ENCODE measurements at places on chromosomes 11 and 22.

- no peak for DNase-seq
These were observed 278.6 kb downstream of the ETS1 start for GRCh38 chr11:128308794-128309193.

GRCh38 chr22:46460857-46461256, 76.6 kb downstream of the CELSR1 start:
- no peak for DNase-seq

GRCh38 chr11:59253001-59253400, 40.3 kb upstream of the MPEG1 start:
- DNase-seq: no peak

- no peak for DNase-seq
These were observed 4.6 kb downstream of the TMPRSS5 start for GRCh38 chr11:113701491-113701890.

- DNase-seq: no peak
These were observed 7.7 kb downstream of the MUC2 start for GRCh38 chr11:1082346-1082727.

- no peak for DNase-seq
These were observed 46.6 kb downstream of the KDM2A start for GRCh38 chr11:67165623-67166022.

- DNase-seq: no peak
These were observed 97.9 kb upstream of the PITPNB start for GRCh38 chr22:28016781-28017557.

DNA sequence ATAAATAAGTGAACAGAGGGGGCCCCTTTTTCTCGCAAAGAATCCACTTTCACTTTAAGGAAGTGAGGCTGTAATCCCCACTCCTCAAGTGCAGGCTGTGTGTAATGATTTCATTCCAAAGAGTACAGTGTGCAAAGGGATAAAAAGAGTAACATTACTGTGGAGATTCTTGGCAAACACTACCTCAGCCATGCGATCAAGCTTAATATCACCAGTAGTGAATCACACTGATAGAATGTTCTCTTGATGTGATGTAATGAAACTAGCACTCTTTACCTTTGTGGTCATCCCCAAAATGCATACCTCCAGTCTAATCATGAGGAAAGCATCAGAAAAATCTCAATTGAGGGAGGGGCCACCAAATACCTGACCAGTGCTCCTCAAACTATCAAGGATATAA, 246.1 kb upstream of the CHORDC1 start:
- DNase-seq: no peak

DNA sequence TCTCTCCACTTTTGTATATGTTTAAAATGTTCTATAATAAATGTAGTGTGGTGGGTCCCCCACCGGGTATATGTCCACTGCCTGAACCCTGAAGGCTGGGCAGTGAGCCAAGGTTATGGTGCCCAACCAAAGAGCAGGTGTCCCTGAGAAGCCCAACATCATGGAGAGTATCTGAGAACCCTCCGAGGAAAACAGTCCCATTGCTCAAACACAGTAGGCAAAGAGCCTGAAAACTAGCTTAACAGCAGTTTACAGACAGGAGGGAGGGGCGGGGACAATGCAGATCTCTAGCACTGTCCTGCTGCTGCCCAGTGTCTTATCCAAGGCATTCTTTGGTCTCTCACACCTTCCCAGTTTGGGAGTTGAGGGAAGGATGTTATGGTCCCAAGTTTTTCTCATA, 91.0 kb downstream of the TMPRSS5 start:
- DNase-seq: no peak

DNA sequence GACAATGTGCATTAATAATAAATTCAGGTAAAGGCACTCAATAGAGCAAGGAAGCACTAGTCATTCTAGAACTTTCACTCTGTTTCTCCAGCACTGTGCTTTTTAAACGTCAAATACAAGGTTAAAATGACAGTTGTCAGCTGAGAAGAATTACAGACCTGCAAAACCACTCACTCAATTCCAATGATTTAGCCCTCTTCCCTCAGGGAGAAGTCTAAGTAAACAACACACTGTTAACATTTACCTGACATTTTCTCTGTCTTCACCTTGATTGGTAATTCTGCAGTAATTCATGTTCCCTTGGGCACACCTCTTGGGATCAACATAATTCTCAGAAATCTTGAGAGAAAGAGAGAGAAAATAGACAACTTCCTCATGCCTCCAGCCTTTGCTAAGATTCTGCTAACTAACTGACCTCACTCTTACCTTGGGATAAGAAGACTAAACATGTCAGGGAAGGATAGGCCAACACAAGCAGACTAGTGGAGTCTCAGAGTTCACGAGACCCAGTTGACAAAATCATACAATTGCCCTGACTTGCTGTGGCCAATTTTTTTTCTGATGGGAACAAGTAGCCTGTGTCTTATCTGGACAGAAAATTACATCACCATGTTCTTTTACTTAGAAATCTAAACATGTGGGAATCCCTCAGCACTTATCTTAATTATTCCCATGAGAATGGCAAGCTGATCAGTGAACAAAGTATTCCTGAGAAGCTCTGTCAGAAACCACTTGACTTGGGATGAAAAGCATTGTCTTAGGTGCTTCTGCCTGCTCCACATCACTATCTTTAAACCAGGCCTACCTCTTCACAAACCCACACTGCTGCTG, 516.8 kb upstream of the FAT3 start:
- no peak for DNase-seq

DNA sequence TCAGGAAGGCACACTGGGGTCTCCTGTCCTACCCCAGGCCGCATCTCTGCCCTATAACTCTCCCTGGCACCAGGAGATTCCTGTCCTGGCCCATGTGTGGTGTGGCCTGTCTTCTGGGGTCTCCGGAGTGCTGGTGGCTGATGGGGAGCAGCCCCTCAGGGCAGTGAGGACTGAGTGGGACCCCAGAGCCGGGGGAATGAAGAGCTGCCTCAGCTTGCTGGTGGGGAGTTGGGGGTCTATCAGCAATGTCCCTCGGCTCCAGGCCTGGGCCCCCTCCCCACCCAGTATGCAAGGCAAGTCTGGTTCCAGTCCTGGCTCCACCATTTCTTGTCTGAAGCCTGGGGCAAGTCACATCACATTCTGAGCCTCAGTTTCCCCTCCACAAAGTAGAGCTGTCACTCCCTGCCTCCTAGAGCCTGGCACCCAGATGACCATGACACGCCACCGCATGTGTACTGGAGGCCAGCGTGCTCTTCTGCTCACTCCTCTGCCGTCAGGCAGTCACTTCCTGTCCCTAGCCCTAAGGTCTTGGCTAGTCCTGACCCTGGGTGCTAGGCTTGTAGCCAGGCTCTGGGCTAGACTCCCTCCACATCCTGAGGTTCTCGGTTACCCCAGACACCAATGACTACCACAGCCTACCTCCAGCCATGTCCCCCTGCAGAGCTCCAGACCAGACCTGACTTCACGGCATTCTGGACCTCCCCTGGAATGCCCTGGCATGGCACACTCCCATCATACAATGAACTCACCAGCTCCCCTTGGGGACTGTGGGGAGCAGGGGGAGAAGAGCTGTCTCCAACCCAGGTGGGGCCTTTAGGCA, 12.8 kb downstream of the ARAP1 start:
- no peak for DNase-seq

GRCh38 chr11:111699579-111700156, 66.5 kb downstream of the PPP2R1B start:
- DNase-seq: no peak

- DNase-seq: no peak
These were observed 29.2 kb downstream of the IL10RA start for GRCh38 chr11:118015385-118015841.

DNA sequence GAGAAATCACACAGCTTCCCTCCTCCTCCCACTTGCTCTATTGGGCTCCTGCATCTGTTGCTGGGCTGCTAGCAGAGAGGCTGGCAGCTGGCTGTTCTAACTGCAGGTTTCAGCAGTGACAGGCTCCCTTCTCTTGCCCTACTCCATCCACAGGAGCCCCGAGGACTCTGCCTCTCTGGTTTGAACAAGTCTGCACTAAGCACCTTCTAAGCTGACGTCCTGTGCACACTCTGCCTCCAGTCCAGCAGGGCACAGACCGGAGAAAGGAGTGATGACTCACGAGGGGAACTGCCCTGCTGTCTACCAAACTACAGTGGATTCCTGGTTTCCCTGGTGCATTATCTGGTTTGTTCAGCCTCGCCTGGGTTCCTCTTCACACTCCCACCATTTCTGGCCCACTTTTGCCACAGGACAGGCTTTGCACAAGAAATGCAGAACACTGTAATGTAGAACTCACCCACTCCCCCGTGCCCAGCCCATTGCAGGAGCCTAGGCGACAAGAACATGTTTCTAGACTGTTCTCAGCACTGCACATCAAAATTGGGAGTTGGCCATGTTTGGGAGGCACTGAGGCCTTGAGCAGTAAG, 26.0 kb downstream of the IL10RA start:
- DNase-seq: no peak

GRCh38 chr11:115170133-115170815, 333.9 kb downstream of the CADM1 start:
- DNase-seq: no peak

DNA sequence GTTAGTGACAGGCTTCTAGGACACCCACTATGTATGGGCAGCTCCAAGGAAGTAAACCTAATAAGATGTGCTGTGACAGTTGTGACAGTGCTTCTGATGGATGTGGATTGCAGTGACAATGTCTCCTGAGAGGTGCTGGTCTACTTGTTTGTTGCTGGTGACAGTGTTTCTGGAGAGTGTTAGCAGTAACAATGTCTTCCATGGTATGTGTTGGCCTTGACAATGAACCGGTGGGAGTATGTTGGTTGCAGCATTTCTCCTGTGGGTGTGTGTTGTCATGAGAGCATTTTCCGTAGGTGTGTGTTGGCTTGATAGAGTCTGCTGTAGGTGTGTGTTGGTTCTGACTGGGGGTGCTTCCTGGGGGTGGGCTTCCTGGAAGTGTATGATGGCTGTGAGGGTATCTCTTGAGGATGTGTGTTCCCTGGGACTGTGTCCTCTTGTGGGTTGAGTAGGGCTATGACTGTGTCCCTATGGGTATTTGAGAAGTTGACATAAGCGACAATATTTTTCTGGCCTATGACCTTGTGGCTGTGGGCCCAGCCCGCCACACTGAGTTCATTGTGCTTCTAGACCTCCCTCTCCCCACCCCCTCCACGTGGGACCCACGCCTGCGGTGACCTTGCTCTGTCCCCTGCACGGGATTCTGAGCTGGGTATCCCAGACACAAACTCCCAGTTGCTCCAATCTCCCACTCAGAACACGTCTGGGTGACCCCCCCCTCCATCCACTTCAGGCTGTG, 1.2 kb downstream of the DCHS1 start:
- no peak for DNase-seq

DNA sequence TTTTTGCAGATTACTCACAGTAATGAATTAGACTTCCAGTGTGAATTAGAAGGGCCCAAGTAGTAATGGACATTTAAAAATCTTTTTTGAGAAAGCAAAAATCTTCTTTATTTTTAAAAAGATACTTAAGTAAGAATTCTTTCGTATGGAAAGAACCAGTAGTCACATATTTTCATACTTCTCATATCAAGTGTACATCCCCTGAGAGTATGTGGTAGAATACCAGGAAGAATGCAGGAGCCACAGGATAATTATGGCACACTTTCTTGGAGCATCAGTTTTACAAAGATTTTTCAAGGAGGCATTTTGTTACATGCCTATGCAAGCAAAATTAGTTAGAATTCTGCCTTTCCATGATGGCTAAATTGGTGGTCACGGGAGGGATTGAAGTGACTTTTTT, 28.1 kb downstream of the POLD3 start:
- DNase-seq: no peak

GRCh38 chr22:45877651-45878050, 99.3 kb downstream of the WNT7B start:
- no peak for DNase-seq

DNA sequence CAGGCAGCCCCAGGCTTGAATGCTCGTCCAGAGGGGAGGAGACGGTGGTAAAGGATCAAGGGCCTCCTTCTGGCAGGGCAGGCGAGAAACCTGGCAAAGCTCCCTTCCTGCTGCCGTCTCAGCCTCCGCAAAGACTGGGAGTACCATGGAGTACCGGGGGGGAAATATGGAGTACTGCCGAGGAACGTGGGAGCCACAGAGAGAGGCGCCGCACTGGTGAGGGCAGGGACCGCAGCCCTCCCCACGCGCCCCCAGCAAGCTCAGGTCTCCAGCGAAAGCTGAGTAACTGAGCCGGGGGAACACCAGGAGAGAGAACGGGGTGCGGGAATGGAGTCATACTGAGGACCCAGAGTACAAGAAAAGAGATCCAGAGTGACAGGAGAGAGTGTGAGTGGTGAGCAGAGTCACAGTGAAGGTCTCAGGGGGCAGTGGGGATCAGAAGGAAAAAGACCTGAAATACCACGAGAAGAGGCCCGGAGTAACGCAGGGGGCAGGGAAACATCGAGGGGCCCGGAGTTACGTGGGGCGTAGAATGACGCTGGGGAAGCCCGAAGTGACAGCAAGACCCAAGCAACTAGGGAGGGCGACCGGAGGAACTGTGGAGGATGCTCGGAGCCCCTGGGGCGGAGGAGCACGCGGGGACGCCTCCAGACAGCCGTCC, 740 bp downstream of the EML3 start:
- DNase-seq: peak; percentile 56

GRCh38 chr22:45478108-45478771, 24.4 kb upstream of the FBLN1 start:
- DNase-seq: no peak

DNA sequence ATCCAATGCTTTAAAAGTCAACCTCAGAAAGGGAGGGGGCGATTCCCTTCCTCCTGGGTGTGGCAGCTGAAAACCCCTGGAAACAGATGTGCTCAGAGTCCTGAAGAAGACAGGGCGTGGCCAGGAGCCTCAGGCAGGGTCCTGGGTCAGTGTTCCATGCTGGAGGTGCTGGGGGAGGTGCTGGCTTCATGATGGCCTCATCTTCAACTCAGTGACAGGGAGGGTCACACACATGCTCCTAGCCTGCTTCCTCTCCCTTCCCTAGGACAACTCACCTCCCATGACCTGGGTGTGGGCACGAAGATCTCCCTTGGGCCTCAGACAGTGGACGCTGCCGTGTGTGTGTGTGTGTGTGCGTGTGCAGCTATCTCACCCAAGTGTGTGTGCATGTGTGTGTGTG, 245.6 kb upstream of the B3GAT1 start:
- no peak for DNase-seq

DNA sequence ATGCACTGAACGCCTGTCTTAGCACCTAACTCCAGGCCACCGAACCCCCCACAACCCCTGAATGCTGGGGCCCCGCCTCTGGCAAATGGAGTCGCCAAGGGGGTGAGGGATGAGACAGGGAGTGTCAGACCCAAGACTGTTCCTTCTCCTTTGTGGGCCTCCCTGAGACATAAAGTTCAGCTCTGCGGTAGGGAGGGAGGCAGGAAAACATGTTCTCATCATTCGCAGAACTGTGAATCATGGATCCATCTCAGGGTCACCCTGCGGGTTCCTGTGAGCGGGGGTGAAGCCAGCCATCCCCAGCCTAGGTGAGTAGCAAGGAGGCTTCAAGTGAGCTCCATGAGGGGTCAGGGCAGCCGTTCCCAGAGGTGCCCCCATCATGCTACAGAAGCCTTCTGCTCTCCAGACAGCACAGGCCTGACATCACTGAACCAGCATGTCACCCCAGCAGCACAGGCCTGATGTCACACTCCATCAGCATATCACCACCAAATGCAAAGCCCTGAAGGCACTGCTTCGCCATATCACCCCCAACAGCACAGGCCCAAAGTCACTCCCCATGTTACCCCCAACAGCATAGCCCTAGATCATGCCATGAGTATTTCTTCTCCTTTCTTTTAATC, 27.2 kb downstream of the TMPRSS6 start:
- no peak for DNase-seq

GRCh38 chr11:30873924-30874610, 287.9 kb upstream of the MPPED2 start:
- DNase-seq: no peak
